ENCODE measurements at places on chromosomes 4 and X.

GRCh38 chrX:10048076-10048475 is 80.9 kb downstream of the CLDN34 start:
- no peak for DNase-seq

DNA sequence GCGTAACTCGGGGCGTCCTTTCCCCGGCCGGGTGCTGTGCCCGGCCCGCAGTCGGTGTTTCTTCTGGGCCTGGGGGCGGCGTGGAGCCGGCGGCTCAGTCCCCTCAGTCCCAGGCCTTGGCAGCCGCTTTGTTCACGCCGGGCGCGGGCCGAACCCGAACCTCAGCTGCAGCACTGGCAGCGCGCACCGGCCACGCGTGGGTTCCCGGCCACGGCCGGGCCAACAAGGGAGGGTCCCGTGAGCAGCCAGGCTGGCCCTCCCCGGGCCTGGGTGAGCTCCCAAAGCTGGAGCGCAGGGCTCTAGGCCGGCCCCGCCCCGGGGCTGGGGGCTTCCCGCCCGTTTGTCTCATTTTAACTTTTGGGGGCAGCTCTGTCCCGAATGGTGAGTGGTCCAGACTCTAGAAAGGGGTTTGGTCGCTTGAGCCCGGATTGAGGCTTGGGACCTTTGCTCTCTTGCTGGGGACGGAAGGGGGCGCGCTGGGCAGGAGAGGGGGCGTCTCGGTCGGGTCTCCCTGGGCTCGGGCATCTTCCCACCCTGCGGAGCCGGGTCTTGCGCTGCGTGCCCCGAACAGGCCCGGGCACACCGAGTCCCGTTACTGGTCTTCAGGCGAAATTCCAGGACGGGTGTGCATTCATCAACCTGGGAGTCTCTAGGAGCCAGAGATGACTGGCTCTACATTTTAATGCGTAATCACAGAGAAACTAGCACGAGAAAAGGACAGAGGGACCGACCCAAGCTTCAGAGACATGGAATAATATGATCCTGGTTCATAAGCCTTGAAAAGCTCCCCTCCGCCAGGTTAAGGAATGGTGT is 177.1 kb downstream of the CBR4 start:
- DNase-seq = no peak

DNA sequence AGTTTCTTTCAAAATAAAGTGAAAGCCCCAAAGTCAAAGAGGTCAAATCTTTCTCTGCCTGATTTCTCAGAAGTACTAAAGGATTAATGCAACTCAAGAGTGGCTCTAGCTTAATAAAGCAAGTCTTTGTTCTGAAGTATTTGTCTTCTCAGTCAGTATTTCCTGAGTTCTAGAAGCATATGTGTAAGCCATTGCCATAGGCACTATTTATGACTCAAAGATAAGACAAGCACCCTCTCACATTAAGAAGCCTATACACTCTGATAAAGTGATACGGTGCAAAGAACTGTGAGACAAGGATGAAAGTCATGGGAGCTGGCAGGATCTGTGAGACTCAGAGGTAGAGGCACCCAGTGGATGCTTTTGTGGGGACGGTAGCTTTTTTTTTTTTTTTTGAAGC is 60.9 kb downstream of the AASDH start:
- DNase-seq = no peak

DNA sequence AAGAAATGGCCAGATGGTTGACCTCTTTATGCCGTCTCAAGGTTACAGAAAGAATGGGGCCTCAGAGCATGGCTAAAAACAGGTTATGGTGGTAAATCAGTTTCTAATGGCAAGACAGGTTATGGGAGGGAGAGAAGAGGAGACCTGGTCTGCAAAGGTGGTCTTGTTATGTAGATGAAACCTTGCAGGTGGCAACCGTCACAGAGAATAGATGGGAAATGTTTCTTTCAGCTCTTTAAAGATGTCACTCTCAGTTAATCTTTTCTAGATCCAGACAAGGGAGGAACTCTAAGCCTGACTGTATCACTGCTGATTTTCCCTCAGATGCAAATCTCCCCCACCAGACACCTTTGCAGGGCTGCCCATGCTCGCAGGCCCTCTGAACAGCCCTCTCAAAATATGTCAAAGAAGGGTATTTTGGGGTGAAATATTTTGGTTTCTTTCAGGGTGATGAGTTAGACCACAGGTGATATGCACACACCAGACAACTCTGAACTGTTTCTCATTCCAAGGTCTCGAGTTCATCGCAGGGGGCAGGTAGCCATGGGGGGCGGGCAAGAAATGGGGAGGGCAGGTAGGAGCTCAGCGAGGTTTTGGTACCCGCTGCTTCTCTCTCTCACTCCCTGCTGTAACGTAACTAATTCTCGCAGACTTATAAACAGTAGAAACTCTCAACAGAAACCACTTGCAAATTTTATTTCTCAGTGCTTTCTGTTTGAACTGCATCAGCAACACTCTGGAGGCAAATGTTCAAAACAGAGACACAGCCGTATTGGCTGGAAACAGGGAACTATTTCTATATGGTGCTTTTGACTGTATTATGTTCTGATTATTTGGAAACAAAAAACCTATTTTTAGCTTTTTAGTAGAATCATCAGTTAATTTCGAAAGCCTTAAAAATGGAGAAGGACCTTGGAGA is 32.4 kb downstream of the CASP3 start:
- no peak for DNase-seq

- DNase-seq = no peak
These were observed 43.2 kb downstream of the PCDH7 start for GRCh38 chr4:30763321-30763727.

DNA sequence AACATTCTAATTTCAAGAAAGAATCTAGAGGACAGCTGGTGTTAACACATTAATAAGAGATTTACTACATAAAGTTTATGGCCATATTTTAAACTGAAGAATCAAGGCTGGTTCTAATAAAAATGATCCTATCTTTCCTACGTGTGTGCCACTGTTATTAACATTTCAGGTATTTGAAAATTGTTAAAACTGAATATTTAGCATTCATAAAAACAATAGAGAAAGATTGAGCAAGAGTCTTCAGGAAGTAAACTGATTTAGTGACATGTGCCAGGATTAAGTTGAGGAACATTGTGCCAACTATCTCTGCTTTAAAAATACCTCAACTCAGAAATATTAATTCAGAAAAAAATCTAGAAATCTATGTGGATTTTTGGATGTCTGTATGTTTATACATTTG is 810.1 kb downstream of the FAT4 start:
- no peak for DNase-seq

DNA sequence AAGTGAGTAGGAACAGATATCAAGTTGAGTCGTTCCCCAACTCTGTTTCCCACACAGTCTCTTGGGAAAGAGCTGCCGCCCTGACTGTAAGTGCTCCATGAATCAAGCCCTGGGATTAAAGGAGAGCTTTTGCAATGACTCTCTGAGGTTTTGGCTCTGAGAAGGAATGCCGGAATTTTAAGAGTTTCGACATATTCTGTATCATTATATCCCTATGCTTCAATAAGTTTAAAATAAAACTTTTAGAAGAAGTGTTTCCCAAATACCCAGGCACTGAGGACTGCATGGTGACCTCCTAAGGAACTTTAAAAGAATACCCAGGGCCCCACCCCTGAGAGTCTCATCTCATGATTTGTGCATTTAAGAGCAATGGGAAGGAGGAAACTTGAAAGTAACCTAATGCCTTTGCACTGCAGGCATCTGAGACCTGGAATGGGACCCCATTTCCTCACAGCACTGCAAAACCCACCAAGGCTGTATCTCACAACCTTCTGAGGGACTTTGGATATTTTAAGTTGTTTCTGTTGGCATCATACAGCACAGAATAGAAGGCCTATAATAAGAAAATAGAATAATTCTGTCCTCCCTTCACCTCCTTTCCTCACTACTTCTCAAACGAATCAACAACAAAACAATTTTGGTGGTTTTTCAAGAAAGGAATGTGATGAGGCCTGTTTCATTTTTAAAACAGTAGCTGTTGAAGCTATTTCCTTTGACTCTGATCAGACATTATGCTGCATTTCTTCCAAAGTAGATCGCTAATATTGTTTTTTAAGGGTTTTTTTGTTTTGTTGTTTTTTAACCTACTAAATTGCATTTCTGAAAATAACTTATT is 121.2 kb downstream of the GASK1B start:
- DNase-seq = no peak

- DNase-seq = no peak
These were observed 184.3 kb upstream of the NUDT6 start for GRCh38 chr4:123106747-123107146.

DNA sequence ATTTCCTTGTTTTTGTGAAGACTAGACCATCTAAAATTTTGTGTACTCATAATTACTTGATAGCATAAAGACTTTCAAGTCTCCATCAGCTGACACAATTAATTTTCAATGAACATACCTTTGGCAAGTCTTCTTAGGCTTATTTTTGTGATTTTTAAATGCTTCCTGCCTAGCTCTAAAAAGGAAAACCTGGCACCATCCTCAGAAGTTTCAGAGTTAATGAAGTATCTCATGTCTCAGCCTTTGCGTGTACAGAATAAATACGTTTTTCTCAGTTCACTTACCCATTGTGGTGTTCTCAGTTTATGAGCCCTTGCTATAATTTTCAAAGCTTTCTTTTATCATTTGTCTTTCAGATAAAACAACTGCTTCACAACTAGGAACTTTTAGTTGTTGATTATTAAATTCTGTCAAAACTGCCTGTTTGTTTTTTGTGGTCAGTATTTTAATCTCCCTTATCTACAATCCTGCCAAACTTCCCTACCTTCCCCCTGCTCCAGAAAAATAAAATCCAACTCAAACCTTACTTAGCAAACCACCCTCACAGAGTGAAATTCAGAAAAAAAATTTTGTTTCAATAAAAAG is 21.6 kb downstream of the ADD1 start:
- no peak for DNase-seq

- no peak for DNase-seq
These were observed 78.7 kb downstream of the ARAP2 start for GRCh38 chr4:36165631-36166005.

DNA sequence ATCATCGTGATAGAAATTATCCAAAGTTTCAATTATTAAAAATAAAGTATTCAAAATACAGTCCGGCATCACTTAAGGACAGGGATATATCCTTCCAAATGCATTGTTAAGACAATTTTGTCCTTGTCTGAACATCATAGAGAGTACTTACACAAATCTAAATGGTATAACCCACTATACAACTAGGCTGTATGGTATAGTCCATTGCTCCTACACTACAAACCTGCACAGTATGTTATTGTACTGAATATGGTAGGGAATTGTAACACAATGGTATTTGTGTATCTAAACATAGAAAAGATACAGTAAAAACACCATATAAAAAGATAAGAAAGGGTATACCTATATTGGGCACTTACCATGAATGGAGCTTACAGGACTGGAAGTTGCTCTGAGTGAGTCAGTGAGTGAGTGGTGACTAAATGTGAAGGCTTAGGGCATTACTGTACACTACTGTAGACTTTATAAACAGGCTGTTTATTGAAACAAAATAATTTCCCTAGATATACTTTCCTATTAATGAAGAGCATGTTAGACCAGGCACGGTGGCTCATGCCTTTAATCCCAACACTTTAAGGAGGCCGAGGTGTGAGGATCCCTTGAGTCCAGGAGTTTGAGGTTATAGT is 44.8 kb upstream of the PTPN13 start:
- no peak for DNase-seq

DNA sequence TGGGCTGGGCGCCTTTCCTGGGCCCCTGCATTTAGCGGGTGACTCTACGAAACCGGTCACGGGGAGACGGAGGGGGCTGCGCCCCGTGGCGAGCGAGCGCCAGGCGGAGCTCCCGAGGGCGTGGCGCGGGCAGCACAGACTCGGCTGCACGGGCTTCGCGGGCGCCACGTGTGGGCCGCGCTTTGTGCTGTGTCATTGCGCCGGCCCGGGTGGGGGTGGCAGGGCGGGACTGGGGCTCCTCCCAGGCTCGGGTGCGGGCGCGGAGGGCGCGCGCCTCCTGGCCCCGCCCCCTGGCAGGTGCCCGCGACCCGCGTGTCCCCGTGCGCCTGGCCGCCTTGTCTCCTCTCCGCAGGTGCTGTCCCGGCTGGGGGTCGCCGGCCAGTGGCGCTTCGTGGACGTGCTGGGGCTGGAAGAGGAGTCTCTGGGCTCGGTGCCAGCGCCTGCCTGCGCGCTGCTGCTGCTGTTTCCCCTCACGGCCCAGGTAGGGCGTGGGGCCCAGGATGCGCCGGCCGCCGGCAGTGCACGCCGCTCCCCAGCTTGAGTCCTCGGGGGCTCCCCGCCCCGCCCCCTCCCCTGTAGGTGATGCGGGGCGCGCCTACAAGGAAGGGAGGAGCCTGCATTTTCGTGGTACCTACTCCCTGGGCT is 651 bp downstream of the UCHL1 start:
- DNase-seq = peak; percentile 80

GRCh38 chrX:63657821-63658220 is 127.2 kb downstream of the ARHGEF9 start:
- DNase-seq = no peak

- DNase-seq = no peak
These were observed 802.6 kb downstream of the PDHA2 start for GRCh38 chr4:96642490-96642889.
